ENCODE measurements at places on chromosomes 11 and 22. TPM values are rescaled to one million over a fixed set of nuclear protein-coding genes. Genes with fewer than 3 reads are reported as not detected.

Gene TIGD3
- total RNA-seq = 0.77 TPM

Gene OR52A1
- not detected for total RNA-seq

Gene TRIM22
- 0.81 TPM for total RNA-seq

Gene SLC25A18
- 0.11 TPM for total RNA-seq

Gene SBF1
- total RNA-seq = 29.9 TPM

Gene ACTN3
- total RNA-seq = not detected

Gene MN1
- total RNA-seq = 2.6 TPM

Gene OR2AG2
- not detected for total RNA-seq

Gene C11orf21
- total RNA-seq = not detected

Gene SMARCB1
- 58.2 TPM for total RNA-seq

Gene MS4A6E
- total RNA-seq = not detected

Gene LAYN
- total RNA-seq = 4.3 TPM

Gene CRYBB3
- not detected for total RNA-seq

Gene TBX1
- total RNA-seq = 5.7 TPM

Gene IGSF22
- total RNA-seq = not detected

Gene MMP27
- total RNA-seq = not detected

Gene GRAMD1B
- 26.0 TPM for total RNA-seq

Gene RFPL1
- not detected for total RNA-seq

Gene DENND6B
- total RNA-seq = 1.6 TPM

Gene ASRGL1
- total RNA-seq = 13.5 TPM

Gene ACR
- total RNA-seq = not detected

Gene P2RY2
- 10.7 TPM for total RNA-seq

Gene LBHD1
- 4.8 TPM for total RNA-seq

Gene MS4A15
- not detected for total RNA-seq

Gene ARHGAP20
- not detected for total RNA-seq

Gene NEAT1
- 311 TPM for total RNA-seq

Gene GGTLC2
- not detected for total RNA-seq

Gene SNX32
- total RNA-seq = not detected

Gene OR10G4
- total RNA-seq = not detected

Gene SLC22A6
- total RNA-seq = not detected

Gene FOXRED2
- total RNA-seq = 14.2 TPM

Gene BBOX1
- total RNA-seq = not detected

Gene SYT7
- total RNA-seq = 1.2 TPM

Gene OR52I1
- total RNA-seq = not detected

Gene NEFH
- total RNA-seq = not detected

Gene NCF4
- total RNA-seq = not detected

Gene VPS37C
- total RNA-seq = 19.2 TPM

Gene ZNF215
- total RNA-seq = 1.2 TPM

Gene PAAF1
- 11.3 TPM for total RNA-seq

Data from A549 treated with ZK216348 at 1 μM for 4 hours (cell line).